ENCODE measurements at places on chromosomes 13 and 19. TPM values are rescaled to one million over a fixed set of nuclear protein-coding genes. Genes with fewer than 3 reads are reported as not detected.

DNA sequence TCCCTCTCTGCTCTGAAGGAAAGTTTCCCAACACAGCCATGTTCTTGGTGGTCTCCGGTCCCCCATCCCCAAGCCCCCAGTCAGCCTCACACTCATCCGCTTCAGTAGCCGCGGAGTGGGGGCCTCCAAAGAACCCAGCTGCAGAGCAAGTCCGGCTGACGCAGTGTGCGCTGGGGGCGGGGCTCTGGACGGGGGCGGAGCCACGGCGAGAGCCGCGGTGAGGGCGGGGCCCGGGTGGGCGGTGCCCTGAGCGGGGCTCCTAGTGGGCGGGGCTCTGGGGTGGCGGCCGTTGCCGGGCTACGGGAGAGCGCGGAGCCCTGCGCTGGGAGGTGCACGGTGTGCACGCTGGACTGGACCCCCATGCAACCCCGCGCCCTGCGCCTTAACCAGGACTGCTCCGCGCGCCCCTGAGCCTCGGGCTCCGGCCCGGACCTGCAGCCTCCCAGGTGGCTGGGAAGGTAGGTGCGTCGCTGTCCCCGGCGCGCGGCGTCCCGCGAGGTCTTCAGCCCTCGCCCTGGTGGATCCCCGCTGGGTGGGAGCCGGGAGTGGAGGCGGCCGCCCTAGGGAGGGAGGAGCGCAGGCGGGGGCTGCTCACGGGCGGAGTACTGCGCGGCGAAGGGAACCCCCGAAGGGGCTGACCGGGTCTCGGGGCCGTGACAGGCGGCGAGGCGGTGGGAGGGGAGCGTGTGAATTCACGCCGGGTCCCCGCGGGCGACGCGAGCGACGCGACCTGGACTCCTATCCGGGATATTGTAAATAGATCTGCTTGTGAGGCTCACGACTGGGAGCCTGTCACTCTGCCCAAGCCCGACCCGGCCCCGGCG is 9.1 kb downstream of the TNFRSF19 start:
- DNase-seq: peak; percentile 91

Gene KLK1
- total RNA-seq: 0.33 TPM

- DNase-seq: no peak
These were observed 1.5 kb downstream of the RPS11 start for GRCh38 chr19:49497789-49498103.

GRCh38 chr19:4518345-4519171 is at the start of gene PLIN4:
PLIN4 (minus strand) TSS chr19:4518486; CDS start chr19:4518272, 214 bp downstream.
- DNase-seq: peak; percentile 62

DNA sequence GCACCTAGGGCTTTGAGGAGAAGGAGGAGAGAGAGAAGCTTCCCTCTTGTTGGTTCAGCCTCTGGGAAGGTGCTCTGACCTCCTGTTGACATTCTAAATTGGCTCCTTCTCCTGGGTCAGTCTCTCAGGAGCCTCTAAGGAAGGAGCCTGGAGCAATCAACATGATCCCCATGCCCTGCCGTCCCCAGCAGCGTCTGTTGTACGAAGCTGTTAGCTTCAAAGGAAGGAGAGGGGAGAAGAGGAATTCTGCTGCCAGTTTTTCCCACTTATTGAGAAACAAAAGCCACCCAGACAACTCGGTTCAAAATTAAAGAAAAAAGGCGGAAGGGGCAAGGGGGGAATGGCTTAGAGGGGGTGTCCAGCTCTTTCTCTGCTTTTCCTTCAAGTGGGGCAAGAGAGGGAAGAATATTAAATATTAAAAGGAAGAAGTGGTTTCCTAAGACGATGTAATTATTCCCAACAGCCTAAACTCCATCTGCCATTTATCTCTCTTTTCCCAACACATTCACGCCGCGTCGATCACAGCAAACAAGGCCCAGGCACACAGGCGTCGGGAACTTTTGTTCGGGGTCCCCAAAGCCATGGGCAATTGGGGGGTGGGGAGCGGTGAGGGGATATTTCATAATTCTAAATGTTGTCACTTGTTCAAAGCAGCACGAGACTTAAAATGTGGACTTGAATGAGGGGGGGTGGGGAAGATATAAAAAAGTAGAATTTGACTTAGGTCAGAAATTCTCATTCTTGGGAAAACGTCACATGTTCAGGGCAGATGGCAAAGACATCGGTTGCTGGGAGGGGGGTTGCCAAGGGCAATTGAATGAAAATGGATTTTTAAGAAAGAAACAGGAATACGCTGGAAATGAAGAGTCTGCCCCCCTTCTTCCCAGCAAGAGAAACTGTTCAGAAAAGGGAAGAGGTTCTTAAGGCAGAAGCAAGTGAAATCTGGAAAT is 116.8 kb upstream of the CACNA1A start:
- DNase-seq: peak; percentile 31

GRCh38 chr19:19613506-19613905 is 5.0 kb downstream of the PBX4 start:
- no peak for DNase-seq

DNA sequence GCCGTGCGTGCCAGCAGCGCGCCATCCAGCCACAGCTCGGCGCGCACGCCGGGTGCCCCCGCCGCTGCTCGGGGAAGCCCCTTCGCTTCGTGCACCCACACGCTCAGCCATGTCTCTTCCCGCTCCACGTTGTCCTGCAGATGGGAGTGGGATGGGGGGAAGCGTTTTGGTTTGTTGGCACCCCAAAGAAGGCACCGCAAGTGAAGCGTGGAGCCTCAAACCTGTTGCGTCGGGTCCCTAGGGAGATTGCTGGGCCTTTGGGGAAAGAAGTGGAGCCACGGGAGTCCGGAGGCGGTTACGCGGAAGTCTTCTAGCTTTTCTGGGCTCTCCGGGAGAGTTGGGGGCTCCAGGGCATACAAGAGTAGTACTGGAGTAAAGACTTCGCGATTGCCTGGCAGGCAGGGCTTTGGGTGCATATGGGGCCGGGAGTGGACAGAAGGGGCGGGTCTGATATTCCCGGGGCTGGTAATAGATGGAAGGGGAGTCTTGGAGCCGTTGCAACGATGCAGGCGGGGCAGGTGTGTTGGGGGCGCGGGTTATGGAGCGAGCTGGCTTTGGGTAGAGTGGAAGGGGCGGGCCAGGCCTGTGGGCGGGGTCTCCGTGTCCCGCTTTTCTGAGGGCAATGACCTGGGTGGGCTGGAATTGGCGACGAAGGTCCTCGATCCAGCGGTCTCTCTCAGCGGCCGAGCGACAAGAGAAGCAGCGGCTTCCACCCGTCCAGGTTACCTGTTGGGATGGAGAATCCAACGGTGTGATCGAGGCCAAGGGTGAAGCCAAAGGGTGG is 6.5 kb downstream of the RASAL3 start:
- no peak for DNase-seq

DNA sequence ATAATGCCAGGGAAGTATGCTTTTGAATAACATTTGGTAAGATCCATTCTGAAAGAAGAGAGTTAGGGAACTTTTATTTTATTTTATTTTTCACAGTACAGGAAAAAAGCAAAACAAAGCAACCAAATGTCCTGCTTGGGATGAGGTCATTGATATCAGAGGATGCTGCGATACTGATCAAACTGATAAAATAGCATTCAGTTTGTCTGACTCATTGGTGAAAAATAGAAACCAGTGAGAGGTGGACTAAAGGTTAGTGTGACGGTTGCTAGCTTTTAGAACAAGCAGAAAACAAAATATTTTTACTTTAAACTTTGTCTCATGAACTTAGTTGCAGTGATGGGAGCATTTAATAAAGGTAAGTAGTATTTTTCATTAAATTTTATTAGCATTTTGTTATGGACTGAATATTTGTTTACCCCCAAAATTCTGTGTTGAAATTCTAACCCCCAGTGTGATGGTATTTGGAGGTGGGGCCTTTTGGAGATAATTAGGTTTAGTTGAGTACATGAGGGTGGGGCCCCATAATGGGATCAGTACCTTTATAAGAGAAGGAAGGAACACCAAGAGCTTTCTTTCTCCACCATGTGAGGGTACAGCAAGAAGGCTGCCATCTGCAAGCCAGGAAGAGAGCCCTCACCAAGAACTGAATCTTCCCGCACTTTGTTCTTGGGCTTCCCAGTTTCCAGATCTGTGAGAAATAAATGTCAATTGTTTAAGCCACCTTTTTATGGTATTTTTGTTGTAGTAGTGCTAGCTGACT is 37.3 kb downstream of the ITGBL1 start:
- no peak for DNase-seq

GRCh38 chr19:15113245-15114152 is 6.3 kb downstream of the SYDE1 start:
- DNase-seq: no peak

- no peak for DNase-seq
These were observed 22.0 kb downstream of the USPL1 start for GRCh38 chr13:30639671-30640070.

GRCh38 chr19:30091456-30091855 is 149.4 kb downstream of the URI1 start:
- no peak for DNase-seq

GRCh38 chr13:22893777-22894176 is 287.0 kb upstream of the SGCG start:
- DNase-seq: no peak

Gene ZNF99
- 1.6 TPM for total RNA-seq

DNA sequence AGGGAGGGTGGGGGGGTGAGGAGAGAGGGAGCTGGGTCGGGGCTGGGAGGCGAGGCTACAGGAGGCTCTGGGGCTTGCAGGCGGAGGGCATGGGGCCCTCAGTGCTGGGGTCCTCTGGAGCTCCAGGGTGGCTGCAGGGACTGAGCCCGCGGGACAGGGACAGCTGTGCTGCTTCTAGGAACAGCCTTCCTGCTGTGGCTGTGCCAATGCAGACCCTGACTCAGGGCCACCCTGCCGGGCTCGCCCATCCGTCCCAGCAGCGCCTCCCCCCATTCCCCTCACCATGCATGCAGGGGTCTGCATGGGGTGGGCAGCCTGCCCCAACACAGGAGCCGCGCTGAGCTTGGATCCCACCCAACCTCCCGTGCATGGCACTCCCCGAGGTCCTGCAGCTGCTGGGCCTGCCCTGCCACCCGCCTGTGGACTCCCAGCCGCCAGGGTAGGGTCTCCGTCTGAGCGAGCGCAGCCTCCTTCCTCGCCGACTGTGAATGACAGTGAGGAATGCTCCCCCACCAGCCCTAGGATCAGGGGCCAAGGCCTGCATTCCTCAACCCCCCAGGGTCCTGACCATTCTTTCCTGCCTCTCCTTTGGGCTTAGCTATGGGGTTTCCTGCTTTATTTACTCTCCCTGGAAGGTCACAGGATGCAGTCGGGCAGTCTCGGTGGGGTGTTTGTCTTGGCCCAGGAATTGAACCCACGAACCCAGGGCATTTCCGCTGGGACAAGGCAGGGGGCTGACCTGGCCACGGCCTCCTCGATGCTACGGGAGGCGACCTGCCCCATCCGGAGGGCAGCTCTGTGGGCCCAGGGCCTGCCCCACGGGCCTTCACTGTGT is 23.4 kb downstream of the CEBPG start:
- DNase-seq: peak; percentile 47

- no peak for DNase-seq
These were observed 58.5 kb downstream of the DGKH start for GRCh38 chr13:42106998-42107397.

Gene SLC15A1
- total RNA-seq: not detected

DNA sequence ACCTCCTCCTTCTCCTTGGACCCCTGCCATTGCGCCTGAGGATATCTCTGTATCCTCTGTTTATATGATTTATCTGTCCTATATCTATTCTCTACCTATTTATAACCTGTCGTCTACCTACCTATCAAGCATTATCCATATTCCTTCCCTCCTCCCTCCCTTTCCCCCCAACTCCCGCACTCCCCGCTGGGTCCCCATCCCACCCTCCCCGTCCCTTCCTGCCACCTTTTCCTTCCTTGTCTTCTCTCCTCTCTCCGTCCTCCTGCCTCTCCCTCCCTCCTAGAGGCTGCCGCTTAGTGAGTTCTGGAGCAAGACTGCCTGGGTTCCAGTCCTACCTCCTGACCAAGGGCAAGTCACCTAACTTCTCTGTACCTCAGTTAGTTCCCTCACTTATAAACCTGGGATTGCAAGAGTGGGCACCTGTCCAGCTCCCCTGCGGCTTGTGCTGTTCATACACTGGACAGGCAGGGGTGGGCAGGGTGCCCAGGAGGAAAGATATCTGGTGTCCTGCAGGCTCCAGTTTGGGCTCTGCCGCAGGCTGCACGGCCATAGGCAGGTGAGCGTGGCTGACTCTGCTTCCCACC is 16.1 kb downstream of the TTYH1 start:
- peak; percentile 76 for DNase-seq

DNA sequence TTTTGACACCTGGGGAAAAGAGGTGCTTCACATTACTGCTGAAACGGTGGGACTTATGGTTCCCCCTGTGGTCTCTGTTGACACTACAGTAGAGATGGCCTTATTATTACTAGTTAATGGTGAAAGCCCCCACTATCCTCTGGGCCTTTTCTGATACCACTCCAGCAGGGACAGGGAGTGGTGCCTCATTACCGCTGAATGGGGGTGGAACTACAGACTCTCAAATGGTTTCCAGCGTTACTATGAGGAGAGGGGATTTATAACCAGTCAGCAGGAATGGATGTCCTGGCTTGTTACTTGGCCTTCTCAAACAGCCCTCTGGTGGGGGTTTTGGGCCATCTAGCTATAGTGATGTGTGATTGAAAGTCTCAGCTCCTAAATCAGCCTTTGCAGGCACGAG is 96.7 kb upstream of the DIAPH3 start:
- no peak for DNase-seq

DNA sequence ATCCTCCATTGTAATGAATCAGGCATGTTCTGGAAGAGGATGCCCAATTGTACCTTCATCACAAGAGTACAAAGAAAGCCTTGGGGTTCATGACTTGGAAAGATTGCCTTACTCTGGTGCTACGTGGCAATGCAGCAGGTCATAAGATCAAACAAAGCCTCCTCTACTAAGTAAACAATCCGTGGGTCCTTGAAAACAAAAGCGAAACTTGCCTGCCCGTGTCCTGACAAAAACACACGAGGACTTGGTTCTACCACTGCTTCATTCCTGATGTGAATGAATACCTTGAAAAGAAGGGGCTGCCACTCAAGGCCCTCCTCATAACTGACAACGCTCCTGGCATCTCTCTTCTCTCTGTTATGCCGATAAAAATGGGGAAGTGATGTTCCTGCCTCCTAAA is 18.9 kb downstream of the ZNF563 start:
- no peak for DNase-seq

DNA sequence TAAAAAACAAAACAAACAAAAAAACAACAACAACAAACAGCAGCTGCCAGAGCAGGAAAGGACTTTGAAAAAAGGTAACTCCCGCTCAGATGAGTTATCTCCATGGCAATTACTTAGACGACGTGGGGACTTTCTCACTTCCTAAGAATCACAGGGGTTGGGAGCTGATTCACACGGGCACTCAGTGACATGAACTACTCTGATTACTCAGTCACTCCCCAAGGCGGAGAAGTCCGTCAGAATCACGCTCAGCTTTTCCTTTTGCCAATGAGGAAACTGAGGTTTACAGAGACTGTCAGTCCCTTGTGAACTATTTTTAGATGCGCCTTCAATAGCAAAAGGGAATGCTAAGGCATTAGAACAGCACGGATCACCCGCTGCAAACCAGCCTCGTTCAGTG is 32.3 kb upstream of the MATK start:
- no peak for DNase-seq

Gene SIX5
- total RNA-seq: 8.6 TPM

Gene KIR2DL3
- total RNA-seq: not detected

Gene ZNF565
- total RNA-seq: 7.8 TPM

DNA sequence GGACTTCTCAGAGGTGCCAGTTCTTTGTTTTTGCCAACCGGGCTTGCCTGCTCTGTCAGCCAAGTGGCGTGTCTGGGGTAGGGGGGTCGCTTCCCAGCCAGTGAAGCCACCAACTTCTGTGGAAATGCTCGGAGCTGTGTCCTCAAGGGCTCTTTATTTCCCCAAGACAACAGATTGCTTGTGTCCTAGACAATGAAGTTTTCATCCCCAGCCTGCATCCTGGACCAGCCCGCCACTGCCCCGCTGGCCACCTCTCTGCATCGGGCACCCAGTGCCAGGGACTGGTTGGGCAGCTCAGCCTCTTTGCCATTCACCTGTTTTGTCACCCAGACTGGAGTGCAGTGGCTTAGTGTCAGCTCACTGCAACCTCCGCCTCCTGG is 3.7 kb downstream of the RAB11B start:
- peak; percentile 44 for DNase-seq
